ENCODE measurements at places on chromosomes 4 and X.

DNA sequence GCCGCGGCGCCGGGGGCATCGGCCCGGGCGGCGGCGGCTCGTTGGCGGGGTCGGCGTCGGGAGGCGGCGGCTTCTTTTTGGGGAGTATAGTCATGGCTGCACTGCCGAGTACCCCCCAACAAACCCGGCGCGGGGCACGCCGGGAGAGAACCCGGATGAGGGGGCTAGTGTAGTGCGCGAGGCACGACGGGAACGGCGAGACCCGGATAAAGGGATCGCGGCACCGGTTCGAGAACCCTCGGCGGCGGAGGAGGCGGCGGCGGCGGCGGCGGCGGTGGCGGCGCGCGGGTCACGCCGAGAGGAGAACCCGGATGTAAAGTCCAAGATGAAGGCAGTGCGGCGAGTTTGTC lies at the start of gene OTUD5:
TSS of gene OTUD5 (minus strand) at position 131 of the 350 bp plus-strand sequence. CDS start at position 94, 37 bp downstream.
- DNase-seq, result peak; percentile 60

GRCh38 chr4:185797018-185797417 lies 15.0 kb downstream of the SORBS2 start:
- DNase-seq, result no peak

- no peak for DNase-seq
Observed at GRCh38 chrX:154126101-154126500, 17.9 kb upstream of the OPN1LW start.

DNA sequence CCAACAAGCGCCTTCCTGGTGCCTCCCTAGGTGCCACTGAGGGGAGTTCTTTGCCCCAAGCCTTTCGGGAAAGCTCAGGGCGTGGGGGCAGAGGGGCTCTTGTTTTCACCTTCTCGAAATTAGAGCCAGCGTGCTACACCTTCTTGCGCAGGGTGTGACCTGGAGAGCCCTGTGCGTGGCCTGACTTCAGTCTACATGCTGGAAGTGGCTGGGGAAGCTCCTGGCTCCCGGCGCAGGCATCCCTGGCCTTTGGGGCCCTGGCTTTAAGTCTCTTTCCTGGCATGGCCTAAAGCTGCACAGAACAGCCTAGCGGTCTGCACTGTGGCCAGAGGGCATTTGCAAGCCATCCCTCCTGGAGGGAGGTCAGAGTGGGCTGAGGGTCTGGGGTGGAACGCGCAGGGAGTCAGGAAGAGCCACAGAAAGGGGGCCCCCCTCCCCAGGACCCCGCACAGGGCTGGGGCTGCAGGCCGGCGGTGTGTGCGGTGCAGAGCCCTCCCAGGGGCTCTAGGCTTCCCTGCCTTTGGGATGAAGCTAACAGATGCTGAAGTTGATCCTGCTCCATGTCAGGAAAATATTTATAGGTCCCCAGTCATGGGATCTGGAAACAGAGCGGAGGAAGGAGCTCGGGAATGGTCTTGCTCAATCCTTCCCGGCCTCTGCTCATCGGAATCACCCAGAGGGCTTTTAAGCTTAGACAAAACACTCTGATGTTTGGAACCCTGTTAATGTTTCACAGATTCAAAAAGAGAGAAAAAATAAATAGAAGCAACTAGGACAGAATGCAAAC lies 781 bp upstream of the SPON2 start:
- no peak for DNase-seq

DNA sequence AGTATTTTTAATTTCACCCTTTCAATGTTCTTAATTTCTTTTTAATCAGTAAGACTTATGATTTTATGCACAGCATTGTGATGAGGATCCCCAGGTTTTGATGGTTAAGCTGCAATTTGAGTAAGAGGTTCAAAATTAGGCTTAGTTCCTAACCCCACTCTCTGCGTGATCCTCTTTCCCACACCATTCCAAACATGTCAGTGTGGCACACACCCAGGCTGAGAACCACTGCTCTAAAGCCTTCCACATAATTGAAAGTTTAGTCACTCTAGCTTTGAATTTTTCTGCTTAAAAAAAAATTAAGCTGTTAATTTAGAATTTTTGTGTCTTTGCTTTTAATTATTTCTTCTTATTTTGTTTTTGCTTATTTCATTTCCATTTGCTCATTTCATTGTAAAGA lies 68.8 kb upstream of the SLC7A11 start:
- DNase-seq, result no peak

- DNase-seq, result no peak
Observed at GRCh38 chrX:81489987-81490386, 288.1 kb downstream of the SH3BGRL start.

- DNase-seq, result no peak
Observed at GRCh38 chrX:960821-961220, 251.6 kb downstream of the CRLF2 start.

DNA sequence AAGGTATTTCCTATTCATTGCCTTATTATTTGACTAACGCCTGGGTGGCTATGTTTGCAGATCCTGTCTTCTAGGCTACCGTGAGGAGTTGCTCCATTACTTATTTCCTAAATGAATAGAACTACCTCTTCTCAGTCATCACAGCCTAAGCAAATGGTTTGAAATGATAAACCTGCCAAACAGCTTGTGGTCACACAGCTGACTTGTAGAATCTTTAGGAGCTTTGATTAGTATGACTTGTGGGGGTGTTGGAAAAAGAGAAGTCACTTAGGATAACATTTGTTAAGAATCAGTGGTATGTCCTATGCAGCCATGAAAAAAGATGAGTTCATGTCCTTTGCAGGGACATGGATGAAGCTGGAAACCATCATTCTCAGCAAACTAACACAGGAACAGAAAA lies 169.3 kb downstream of the PPARGC1A start:
- no peak for DNase-seq

DNA sequence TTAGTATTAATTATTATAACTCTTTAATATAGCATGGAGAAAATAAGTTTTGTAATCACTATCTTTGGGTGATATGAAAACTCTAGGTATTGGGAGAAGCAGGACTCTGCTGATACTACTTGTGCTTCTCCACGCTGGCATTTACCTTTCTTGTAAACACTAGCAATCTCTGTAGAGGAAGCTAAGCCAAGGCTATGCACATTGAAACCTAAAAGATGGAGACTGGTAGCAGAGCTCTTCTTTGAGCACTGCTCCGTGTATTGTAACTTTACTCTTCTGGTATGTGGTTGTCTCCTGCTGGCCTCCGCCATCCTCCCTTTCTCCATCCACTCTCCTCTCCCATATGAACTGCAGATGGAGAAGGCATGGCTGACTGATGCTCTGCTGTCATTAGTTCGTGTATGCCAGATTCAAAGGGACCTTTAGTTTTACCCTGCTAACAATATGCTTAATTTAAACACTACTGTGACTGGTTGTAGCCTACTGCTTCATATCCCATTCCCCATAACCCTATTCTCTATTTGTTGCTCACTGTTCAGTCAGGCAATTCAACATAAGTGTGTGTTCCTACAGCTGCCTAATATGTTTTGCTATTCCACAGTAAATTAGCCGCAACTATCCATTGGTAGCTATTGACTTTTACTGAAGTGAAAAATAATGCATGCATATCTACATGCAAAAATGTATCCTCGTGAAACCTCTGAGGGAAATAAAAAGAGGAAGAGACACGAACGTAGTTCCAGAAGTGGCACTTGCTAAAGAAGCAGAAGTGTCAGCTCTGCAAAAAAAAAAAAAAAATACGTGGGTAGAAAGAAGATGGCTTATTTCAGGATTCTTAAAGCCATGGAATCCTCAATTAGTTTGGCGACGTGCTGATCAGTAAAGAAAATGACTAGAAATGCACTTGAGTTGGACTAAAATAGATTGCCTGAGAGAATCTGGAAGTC lies 55.6 kb upstream of the CCSER1 start:
- no peak for DNase-seq

GRCh38 chr4:162682651-162683050 lies 484.0 kb downstream of the NAF1 start:
- no peak for DNase-seq

- no peak for DNase-seq
Observed at GRCh38 chrX:153465691-153466380, 4.5 kb downstream of the HAUS7 start.

DNA sequence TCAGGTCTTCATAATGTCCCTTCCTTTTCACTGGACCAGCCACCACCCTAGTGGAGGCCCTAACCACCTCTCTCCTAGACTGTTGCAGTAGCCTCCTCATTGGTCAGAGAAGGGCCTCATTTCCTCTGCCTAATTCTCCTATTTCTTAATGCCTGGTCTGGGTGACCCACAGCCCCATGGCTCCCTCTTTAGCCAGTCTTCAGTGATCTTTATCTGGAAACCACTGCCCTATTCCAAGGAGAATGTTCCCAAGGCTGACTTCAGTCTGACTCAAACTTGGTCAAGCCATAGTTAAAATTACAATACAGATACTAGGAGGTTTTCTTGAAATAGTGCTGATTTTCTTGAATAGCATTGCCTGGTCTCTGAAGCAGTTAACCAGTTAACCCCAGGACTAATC lies 53.6 kb upstream of the PRPS1 start:
- no peak for DNase-seq

GRCh38 chr4:113411496-113411938 lies 350.0 kb downstream of the CAMK2D start:
- no peak for DNase-seq

DNA sequence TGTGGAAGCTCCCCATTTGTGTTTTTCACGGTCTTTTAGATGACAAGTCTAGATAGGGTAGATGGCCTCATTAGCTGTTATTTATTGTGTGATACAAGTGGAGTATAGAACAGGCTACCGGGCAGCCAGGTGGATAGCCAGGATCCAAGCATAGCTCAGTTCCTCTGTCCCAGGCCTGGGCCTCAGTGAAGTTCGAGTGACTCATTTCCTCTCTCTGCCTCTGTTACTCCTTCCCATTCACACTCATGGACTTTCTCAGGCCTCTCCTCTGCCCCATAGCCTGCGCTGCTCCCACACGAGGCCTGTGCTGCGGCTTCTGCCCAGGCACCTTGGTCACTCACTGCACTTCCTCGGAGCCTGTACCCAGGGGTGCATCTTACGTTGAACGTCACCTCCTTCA lies 54.5 kb downstream of the TENM3 start:
- DNase-seq, result no peak

GRCh38 chr4:81350040-81350439 lies 121.7 kb downstream of the RASGEF1B start:
- DNase-seq, result no peak

GRCh38 chrX:104921584-104922205 lies 298.8 kb downstream of the TEX13A start:
- DNase-seq, result no peak

- DNase-seq, result no peak
Observed at GRCh38 chr4:54487491-54487890, 170.3 kb upstream of the KIT start.

DNA sequence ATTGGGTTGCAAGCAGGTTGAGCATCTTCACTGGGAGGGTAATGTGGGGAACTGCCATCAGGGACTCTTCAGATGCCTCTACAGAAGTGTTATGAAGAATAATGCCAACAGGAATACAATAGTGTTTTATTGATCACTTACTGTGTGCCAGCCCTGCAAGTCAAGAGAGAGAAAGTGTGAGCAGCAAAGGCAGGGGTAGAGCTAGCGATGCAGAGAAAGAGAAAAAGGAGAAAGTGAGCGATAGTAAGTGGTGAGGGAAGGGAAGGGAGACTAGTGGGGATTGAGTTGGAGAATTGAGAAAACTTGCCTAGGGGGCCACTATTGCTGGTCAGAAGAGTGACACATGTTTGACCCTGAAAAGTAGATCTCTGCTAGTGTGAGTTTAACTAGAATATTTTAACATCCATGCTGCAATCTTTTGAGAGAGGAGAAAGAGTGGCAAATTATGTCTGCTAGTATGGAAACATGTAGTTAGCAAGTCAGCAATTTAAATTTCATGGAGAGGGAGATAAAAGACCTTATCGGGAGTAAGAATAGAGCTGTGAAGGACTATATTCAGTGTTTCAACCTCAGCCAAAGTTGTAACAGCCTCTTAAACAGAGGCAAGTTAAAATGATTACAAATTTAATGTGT lies 12.2 kb downstream of the AFF1 start:
- no peak for DNase-seq

- no peak for DNase-seq
Observed at GRCh38 chr4:133493776-133494175, 344.7 kb downstream of the PCDH10 start.

GRCh38 chr4:101299899-101300540 lies 47.3 kb downstream of the PPP3CA start:
- DNase-seq, result no peak

- no peak for DNase-seq
Observed at GRCh38 chr4:121156822-121157769, 7.0 kb downstream of the TNIP3 start.

DNA sequence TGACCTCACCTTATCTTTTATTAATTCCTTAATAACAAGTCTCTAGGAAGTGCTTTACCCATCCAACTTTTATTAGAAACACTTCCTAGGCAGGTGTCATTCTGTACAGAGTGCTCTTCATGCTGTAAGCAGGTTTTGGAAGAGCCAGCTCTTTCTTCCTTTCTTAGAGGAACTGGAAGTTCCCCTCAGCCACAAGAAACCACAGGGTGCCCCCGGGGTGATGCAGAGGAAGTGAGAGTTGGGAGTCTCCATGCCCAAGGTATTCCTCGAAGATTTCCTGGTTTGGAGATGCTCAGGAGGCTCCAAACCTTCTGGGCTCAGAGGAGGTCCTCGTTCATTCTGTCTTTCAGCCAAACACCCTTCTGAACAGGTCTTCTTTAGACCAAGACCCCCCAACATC lies 83.8 kb downstream of the EGF start:
- no peak for DNase-seq

DNA sequence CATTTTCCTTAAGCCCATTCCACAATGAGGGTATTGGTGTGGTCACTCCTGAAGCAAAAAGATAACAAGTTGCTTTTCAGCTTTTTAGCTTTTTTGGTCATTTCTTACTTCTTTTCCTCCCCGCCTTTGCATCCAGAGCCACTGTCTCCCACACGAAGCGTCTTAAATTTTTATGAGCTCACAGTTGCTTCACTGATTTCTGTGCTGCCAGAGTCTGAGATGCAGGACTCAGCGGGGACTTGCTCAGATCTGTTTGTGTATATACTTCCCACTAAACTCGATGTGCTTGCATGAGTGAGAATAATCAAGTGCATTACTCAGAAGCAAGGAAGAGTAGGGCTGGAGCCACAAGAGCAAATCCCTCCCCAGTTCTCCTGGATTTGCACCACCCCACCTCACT lies 80.2 kb upstream of the FHL1 start:
- no peak for DNase-seq

DNA sequence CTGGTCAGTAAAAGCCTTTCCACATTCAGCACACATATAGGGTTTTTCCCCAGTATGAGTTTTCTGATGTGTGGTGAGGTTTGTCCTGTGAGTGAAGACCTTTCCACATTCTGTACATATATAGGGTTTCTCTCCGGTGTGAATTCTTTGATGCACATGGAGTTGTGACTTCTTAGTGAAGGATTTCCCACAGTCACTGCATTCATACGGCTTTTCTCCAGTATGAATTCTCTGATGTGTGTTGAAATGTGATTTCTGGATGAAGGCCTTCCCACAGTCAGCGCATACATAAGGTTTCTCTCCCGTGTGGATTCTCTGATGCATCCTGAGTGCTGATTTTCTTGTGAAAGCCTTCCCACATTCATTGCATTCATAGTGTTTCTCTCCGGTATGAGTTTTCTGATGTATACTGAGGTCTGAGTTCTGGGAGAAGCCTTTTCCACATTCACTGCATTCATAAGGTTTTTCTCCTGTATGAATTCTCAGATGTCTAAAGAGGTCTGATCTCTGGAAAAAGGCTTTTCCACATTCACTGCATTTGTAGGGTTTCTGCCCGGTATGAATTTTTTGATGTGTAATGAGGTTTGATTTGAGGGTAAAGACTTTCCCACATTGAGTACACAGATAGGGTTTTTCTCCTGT lies 34.7 kb downstream of the ZNF41 start:
- no peak for DNase-seq

All from stimulated activated CD8-positive, alpha-beta memory T cell treated with anti-CD3 and anti-CD28 coated beads, Interleukin-12 subunit alpha, Interleukin-12 subunit beta, amount 100 ng/mL, for 1 hour (primary cell).